Pancreas (tissue), 10 donors: ENCODE measurements at places on chromosomes 11 and 22.

GRCh38 chr22:35903571-35904335 is 124.9 kb downstream of the RBFOX2 start:
- H3K27ac ChIP-seq: no peak overlapping the region
- H3K36me3 ChIP-seq: no peaks in the 10 kb centered on the region
- no peaks in the 10 kb centered on the region for H3K27me3 ChIP-seq
- DNase-seq: no peak
- H3K4me1 ChIP-seq: peaks cover 10% of the 10 kb centered on the region
- no peak overlapping the region for H3K4me3 ChIP-seq

- no peaks in the 10 kb centered on the region for H3K36me3 ChIP-seq
- no peaks in the 10 kb centered on the region for H3K4me1 ChIP-seq
Measured at GRCh38 chr11:88179971-88180629, 4.9 kb upstream of the RAB38 start.

DNA sequence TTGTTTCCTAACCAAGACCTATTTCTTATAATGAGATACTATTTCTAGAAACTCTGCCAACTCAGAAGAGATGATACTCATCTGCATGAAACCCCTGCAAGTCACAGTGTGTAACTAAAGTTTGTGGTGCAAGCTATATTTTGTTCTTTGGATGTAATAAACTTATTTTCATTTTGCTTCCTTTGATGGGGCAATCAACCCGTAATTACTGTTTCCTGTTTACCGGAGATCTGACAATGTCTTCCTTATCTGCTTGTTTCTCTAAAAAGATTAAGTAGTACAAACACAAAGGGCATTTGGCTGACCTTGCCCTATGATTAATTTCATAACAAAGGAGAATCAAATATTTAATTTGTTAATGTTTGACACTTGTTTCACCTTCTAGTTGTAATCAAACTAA is 846.6 kb upstream of the ANO3 start:
- no peaks in the 10 kb centered on the region for H3K36me3 ChIP-seq
- DNase-seq: no peak
- no peaks in the 10 kb centered on the region for H3K4me1 ChIP-seq

GRCh38 chr11:108568195-108568858 is 25.2 kb downstream of the EXPH5 start:
- H3K4me3 ChIP-seq: no peak overlapping the region
- H3K27me3 ChIP-seq: no peaks in the 10 kb centered on the region
- no peaks in the 10 kb centered on the region for H3K36me3 ChIP-seq
- no peak overlapping the region for H3K27ac ChIP-seq

GRCh38 chr11:119065369-119065768 is 2.2 kb upstream of the VPS11 start:
- peaks cover 29% of the 10 kb centered on the region for H3K4me1 ChIP-seq
- no peaks in the 10 kb centered on the region for H3K27me3 ChIP-seq
- no peak overlapping the region for H3K27ac ChIP-seq
- H3K36me3 ChIP-seq: no peaks in the 10 kb centered on the region

DNA sequence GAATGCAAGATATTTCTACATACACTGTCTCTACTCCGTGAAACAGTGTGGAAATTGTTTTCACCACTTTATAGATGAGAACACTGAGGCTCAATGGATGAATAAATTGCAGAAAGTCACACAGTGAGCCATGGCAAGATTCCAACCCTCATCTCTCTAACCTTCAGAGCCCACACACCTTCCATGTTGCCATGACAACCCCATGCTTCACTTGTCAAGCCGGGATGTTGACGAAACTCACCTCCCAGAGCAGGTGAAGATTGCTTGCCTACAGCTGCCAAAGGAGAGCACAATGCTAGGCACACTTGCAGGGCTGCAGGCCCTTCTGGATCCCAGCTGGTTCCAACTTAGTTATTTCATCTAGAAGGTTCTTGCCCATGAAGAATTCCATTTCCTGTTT is 71.4 kb upstream of the SEZ6L start:
- H3K36me3 ChIP-seq: no peaks in the 10 kb centered on the region
- no peak for DNase-seq
- no peaks in the 10 kb centered on the region for H3K27me3 ChIP-seq
- no peaks in the 10 kb centered on the region for H3K4me1 ChIP-seq
- no peak overlapping the region for H3K27ac ChIP-seq

- H3K4me3 ChIP-seq: no peak overlapping the region
- DNase-seq: no peak
- no peak overlapping the region for H3K27ac ChIP-seq
- no peaks in the 10 kb centered on the region for H3K36me3 ChIP-seq
Measured at GRCh38 chr22:32830957-32831356, 29.5 kb downstream of the TIMP3 start.

- H3K4me3 ChIP-seq: no peak overlapping the region
- no peaks in the 10 kb centered on the region for H3K27me3 ChIP-seq
Measured at GRCh38 chr11:7871056-7871455, 60.0 kb downstream of the OR10A6 start.

- no peak overlapping the region for H3K4me3 ChIP-seq
- H3K27ac ChIP-seq: no peak overlapping the region
- no peak for DNase-seq
- H3K4me1 ChIP-seq: no peaks in the 10 kb centered on the region
Measured at GRCh38 chr11:10993186-10993585, 135.3 kb upstream of the ZBED5 start.

GRCh38 chr11:95345651-95346050 is 114.6 kb upstream of the SESN3 start:
- H3K27me3 ChIP-seq: no peaks in the 10 kb centered on the region
- H3K4me1 ChIP-seq: no peaks in the 10 kb centered on the region
- no peaks in the 10 kb centered on the region for H3K36me3 ChIP-seq
- H3K4me3 ChIP-seq: no peak overlapping the region
- H3K27ac ChIP-seq: no peak overlapping the region

DNA sequence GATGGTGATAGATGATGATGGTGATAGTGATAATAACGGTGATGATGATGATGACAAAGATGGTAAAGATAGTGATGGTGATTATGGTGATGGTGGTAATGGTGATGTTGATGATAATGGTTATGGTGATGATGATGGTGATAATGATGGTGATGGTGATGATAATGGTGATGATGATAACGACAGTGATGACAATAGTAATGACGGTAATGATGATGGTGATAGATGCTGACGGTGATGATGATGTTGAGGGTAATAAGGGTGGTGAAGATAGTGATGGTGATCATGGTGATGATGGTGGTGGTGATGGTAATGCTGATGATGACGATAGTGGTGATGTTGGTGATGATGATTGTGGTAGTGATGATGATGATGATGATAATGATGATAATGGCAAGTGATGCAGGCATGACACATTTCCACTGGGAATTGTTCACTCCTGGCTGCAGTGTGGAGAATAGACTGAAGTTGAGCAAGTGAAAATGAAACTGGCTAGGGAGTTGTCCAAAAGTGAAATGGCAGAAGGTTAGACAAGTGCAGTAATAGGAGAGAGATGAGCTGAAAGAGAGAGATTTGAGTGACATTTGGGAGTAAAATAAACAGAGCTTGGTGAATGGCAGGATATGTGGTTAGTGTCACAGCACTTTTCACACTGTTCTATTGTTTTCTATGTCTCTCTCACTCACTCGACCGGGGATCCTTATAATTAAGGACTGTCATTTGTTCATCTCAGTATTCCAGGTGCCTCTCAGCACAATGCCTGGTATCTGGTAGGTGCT is 992.5 kb downstream of the OPCML start:
- no peak overlapping the region for H3K4me3 ChIP-seq
- no peaks in the 10 kb centered on the region for H3K4me1 ChIP-seq
- H3K36me3 ChIP-seq: no peaks in the 10 kb centered on the region
- no peak overlapping the region for H3K27ac ChIP-seq

DNA sequence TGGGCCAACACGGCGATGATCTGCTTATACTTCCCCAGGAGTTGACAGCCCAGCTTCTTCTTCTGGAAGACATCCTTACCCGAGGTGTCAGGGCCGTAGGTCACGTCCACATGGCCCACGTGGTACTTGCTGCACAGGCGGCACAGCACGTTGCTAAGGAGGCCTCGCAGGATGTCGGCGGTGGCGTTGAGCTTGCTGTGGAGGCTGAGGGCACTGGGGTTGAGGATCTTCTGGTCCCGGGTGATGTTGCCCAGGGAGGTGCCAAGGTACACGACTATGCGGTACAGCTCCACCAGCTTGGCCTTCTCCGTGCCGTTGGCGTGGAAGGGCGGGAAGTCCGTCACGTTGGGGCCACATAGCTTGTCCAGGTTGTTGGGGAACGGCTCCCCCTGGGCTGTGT is 2.9 kb downstream of the LIF start:
- H3K4me3 ChIP-seq: no peak overlapping the region
- no peaks in the 10 kb centered on the region for H3K27me3 ChIP-seq
- no peak overlapping the region for H3K27ac ChIP-seq
- no peaks in the 10 kb centered on the region for H3K4me1 ChIP-seq
- H3K36me3 ChIP-seq: no peaks in the 10 kb centered on the region

GRCh38 chr11:35711924-35712323 is 49.3 kb downstream of the TRIM44 start:
- no peak overlapping the region for H3K27ac ChIP-seq
- no peak for DNase-seq
- no peaks in the 10 kb centered on the region for H3K36me3 ChIP-seq
- no peak overlapping the region for H3K4me3 ChIP-seq
- H3K4me1 ChIP-seq: peaks cover 8% of the 10 kb centered on the region
- no peaks in the 10 kb centered on the region for H3K27me3 ChIP-seq

DNA sequence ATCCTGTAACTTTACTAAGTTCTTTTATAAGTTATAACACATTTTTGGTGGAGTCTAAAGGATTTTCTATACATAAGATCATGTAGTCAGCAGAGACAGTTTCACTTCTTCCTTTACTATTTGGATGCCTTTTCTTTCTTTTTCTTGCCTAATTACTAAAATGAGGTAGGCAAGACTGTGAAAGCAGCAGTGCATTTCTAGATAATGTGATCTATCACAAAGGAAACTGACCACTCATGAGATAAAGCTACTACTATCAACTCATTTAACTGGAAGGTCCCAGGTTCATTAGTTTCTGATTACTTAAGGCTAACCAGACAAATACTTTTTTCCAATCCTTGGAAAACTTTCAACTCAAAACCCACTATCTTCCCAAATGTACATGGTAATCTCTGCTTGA is 196.2 kb upstream of the E2F8 start:
- no peaks in the 10 kb centered on the region for H3K36me3 ChIP-seq
- DNase-seq: no peak
- H3K4me3 ChIP-seq: no peak overlapping the region
- H3K4me1 ChIP-seq: peaks cover 5% of the 10 kb centered on the region
- no peak overlapping the region for H3K27ac ChIP-seq

DNA sequence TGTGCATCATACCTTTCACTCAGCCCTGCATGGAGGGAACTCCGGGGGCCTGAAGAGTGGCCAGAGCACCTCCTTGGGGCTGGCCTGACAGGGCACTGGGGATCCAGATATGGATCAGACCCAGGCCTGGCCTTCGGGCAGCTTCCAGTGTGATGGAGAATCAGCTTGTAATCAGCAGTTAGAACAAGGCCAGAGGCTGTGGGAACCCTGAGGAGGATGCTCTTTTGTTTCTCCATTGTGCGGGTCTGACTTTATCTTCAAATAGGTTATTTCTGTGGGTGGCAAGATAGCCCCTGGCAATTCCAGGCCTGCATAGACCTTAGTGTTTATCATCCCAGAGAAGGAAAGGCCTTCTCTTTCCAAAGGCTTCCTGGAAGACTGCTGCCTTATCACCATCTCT is 12.3 kb downstream of the DGAT2 start:
- no peak for DNase-seq
- no peaks in the 10 kb centered on the region for H3K27me3 ChIP-seq
- H3K4me3 ChIP-seq: no peak overlapping the region
- no peaks in the 10 kb centered on the region for H3K4me1 ChIP-seq
- no peak overlapping the region for H3K27ac ChIP-seq
- H3K36me3 ChIP-seq: no peaks in the 10 kb centered on the region

- H3K27me3 ChIP-seq: no peaks in the 10 kb centered on the region
- peak overlapping the region; percentile 55 for H3K4me3 ChIP-seq
- no peaks in the 10 kb centered on the region for H3K36me3 ChIP-seq
- no peaks in the 10 kb centered on the region for H3K4me1 ChIP-seq
Measured at GRCh38 chr22:42069801-42070516, 653 bp downstream of the NAGA start.

- no peaks in the 10 kb centered on the region for H3K27me3 ChIP-seq
- peak; percentile 73 for DNase-seq
- peaks cover 7% of the 10 kb centered on the region for H3K4me1 ChIP-seq
- H3K36me3 ChIP-seq: no peaks in the 10 kb centered on the region
- peak overlapping the region; percentile 49 for H3K4me3 ChIP-seq
Measured at GRCh38 chr22:49853981-49854831, 562 bp downstream of the ZBED4 start.

DNA sequence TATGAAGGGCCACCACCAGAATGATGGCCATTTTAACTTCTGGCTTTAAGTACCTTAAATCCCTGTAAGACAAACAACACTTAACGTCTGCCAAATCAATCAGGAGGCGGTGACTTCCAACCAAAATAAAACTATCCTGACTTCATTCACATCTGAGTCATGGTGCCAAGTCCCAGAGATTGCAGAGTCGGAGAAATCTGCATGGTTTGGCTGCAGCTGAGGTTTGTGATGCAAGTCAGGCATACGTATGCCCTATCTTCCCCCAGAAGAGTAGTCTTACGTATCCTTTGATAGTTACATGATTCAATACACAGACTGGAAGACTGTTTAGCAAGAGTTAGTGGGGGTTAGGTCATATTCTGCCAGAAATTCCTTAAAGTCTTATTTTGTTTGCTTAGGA is 1.7 kb upstream of the GAB2 start:
- no peaks in the 10 kb centered on the region for H3K27me3 ChIP-seq
- peak; percentile 11 for DNase-seq
- no peaks in the 10 kb centered on the region for H3K36me3 ChIP-seq
- no peak overlapping the region for H3K27ac ChIP-seq

GRCh38 chr11:104897891-104898684 is at the start of gene CASP12:
Gene CASP12 (minus strand): TSS chr11:104898460.
- no peak for DNase-seq
- no peaks in the 10 kb centered on the region for H3K4me1 ChIP-seq
- no peaks in the 10 kb centered on the region for H3K36me3 ChIP-seq
- H3K27me3 ChIP-seq: no peaks in the 10 kb centered on the region
- peak within 1 kb of the TSS; percentile 21 for H3K4me3 ChIP-seq

DNA sequence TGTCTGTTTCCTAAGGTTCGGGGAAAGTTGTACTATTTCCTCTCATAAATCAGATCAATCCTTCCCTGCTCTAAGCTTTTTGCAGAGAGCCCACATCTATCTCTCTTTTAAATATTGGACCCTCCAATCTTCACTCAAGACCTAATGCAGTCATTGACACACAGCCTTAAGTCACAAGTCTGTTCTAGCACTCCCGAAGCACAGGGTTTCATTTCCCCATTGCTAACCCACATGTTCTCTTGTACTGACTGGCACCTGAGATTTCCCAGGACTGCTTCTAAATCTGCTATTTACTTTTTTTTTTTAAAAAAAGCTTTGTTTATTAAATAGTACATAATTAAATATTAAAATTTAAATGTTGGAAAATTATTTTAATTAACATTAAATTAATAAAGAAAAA is 674.7 kb downstream of the TBC1D22A start:
- H3K27me3 ChIP-seq: no peaks in the 10 kb centered on the region
- H3K4me1 ChIP-seq: no peaks in the 10 kb centered on the region
- no peak overlapping the region for H3K27ac ChIP-seq
- no peaks in the 10 kb centered on the region for H3K36me3 ChIP-seq

GRCh38 chr11:111162305-111162704 is 83.2 kb upstream of the POU2AF2 start:
- no peaks in the 10 kb centered on the region for H3K4me1 ChIP-seq
- no peaks in the 10 kb centered on the region for H3K27me3 ChIP-seq
- no peak overlapping the region for H3K4me3 ChIP-seq
- H3K36me3 ChIP-seq: no peaks in the 10 kb centered on the region
- DNase-seq: no peak

- H3K27me3 ChIP-seq: no peaks in the 10 kb centered on the region
- H3K4me1 ChIP-seq: peaks cover 3% of the 10 kb centered on the region
Measured at GRCh38 chr22:50693462-50693861, 20.8 kb downstream of the SHANK3 start.
